ENCODE measurements at places on chromosomes 11 and 22.

DNA sequence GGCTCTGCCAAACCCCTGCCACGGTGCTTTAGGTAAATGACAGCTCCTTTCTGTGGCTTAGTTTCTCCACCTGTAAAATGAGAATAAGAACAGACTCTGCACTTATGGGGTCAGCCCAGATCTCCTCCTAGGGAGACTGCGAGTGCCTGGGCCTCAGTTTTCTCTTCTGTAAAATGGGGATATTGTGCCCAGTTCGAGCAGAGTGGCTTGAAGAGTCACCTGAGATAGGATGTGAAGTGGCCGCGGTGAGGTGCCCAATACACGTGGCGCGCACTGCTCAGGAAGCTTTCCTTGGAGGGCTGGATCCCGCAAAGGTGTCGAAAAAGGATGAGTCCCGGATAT, 473 bp upstream of the EMID1 start:
- DNase-seq: no peak

DNA sequence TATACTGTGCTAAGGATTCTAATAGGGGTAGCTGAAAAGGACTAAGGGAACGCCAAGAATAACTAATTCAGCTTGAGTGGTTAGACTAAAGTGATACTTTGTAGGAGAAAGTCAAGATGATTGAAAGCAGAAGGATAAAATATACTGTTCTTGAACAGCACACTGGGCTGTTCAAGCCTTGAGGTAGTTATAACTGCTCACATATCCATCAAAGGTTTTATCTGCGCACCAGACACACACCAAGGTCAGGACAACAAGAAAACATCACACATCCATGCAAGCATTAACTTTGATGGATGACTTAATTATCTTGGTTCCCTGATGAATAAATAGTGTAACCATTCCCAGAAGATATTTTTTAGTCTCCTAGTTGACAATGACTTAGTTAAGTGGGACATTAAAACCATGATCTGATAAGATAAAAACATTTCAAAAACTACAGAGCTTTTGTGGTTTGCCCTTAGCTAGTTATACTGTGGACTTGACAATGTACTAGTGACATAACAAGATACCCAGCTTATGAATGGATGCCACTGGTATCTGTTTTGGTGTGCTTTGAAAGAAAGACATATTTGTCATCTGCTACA, 728.9 kb downstream of the JRKL start:
- DNase-seq: no peak

GRCh38 chr11:118708296-118708695, 28.8 kb upstream of the TREH start:
- no peak for DNase-seq

- DNase-seq: no peak
These were observed 107.3 kb downstream of the RPS6KA4 start for GRCh38 chr11:64466115-64466718.

DNA sequence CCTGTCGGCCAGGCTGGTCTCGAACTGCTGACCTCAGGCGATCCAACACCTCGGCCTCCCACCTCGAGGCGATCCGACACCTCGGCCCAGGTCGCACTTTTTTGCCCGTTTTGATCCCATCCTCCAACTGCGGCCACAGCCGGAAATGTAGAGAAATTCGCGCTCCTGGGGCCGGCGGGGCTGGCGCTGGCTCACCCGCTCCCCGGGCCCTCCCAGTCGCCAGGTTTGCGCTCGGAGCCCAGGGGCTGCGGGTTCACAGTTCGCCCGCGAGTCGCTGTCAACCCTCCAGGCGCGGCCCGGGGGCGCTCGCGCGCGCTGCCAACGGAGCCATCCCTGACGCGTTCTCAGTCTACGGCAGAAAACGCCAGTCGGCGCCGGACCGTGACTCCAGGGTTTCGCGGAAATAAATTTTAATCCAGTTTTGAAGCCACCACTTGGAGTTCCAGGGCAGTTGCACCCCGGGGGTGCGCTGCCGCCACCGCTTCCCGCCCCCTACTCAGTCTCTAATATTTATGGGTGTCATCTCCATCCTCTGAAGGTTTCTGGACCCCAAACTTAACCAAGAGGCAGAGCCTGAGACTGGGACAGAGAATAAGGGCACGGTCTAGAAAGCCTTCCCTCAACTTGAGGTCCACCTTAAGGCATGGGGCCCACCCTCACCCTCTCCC, 1.5 kb upstream of the KLHDC7B start:
- DNase-seq: peak; percentile 85

DNA sequence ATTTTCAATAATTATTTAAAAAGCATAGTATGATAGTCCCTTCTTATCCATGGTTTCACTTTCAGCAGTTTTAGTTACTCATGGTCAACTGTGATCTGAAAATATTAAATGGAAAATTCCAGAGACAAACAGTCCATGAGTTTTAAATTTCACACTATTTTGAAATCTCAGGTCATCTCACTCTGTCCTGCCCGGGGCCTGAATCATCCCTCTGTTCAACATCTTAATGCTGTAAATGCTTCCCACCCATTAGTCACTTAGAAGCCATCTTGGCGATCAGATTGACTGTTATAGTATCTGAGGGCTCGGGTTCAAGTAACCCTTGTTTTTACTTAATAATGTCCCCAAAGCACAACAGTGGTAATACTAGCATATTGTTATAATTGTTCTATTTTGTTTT, 1509.3 kb downstream of the FAM181B start:
- no peak for DNase-seq
